ENCODE measurements at places on chromosomes 2 and 18. TPM values are rescaled to one million over a fixed set of nuclear protein-coding genes. Genes with fewer than 3 reads are reported as not detected.

Gene CDH19
- 0.05 TPM for total RNA-seq

Gene GATA6
- total RNA-seq = 39.8 TPM

Gene CIB4
- total RNA-seq = not detected

Gene MRPS5
- 67.6 TPM for total RNA-seq

Gene STAT4
- 2.1 TPM for total RNA-seq

Gene ATP6V1C2
- total RNA-seq = 0.93 TPM

Gene UPP2
- total RNA-seq = not detected

Gene MTCL1
- 48.7 TPM for total RNA-seq

Gene SNTG2
- total RNA-seq = 1.1 TPM

Gene ITGA6
- 26.1 TPM for total RNA-seq

Gene CD8B
- total RNA-seq = 0.93 TPM

Gene TEKT4
- 0.34 TPM for total RNA-seq

Gene OR6B2
- total RNA-seq = not detected

Gene TSPYL6
- not detected for total RNA-seq

Gene FBXO15
- total RNA-seq = 4.7 TPM

Gene WDR35
- 15.0 TPM for total RNA-seq

Gene POTEJ
- total RNA-seq = not detected

Gene EPHA4
- 78.3 TPM for total RNA-seq

Gene METTL8
- total RNA-seq = 26.5 TPM

Gene SRBD1
- 19.3 TPM for total RNA-seq

Gene RNF152
- total RNA-seq = 23.6 TPM

Gene ALPP
- total RNA-seq = 0.27 TPM

Gene FEV
- total RNA-seq = 51.1 TPM

Gene CRYGC
- total RNA-seq = not detected

Gene COL3A1
- 1,124 TPM for total RNA-seq

Gene CD302
- 4.2 TPM for total RNA-seq

Gene C2orf78
- not detected for total RNA-seq

Gene MYL1
- not detected for total RNA-seq

Gene XIRP2
- 0.19 TPM for total RNA-seq

Gene SLC5A6
- 63.6 TPM for total RNA-seq

Gene ASAP2
- 49.6 TPM for total RNA-seq

Gene ANKRD30BL
- total RNA-seq = not detected

Gene PRSS56
- total RNA-seq = not detected

Gene UGT1A8
- total RNA-seq = not detected

Gene CERKL
- total RNA-seq = 2.9 TPM

Gene ZBTB7C
- 13.0 TPM for total RNA-seq

Gene CHRNG
- total RNA-seq = 0.87 TPM

Gene NTSR2
- not detected for total RNA-seq

Gene MEP1B
- total RNA-seq = 2.7 TPM

Gene DSG1
- total RNA-seq = 40.8 TPM

Gene NRP2
- total RNA-seq = 109 TPM

Gene CAPN14
- total RNA-seq = 0.12 TPM

Gene FAM237A
- total RNA-seq = not detected

Gene LRRTM4
- 5.4 TPM for total RNA-seq

Gene ZSWIM2
- not detected for total RNA-seq

Gene LBX2
- 2.8 TPM for total RNA-seq
